ENCODE measurements at places on chromosomes 6 and 20.

GRCh38 chr6:150822932-150823331 lies 42.6 kb upstream of the MTHFD1L start:
- no peak for DNase-seq

GRCh38 chr6:4970739-4971395 lies 33.0 kb downstream of the RPP40 start:
- DNase-seq: no peak

GRCh38 chr6:160379466-160379865 lies 31.3 kb downstream of the SLC22A3 start:
- no peak for DNase-seq

DNA sequence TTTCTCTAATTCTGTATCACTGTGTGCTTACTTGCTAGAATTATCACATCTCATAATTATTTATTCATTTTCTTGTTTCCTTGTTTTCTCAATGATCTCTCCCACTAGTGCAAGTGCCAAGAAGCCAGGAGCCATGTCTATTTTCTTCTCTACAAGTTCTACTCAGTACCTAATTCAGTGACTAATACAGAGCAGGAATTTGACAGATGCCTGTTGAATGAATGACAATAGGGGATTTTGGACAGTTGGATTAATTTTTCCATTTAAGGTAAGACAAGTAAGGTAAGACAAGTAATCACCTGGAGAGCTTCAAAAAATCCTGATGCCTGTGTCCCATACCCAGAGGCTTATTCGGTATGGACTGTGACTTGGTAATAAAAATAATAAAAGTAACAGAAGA lies 81.0 kb downstream of the EDN1 start:
- DNase-seq: no peak

DNA sequence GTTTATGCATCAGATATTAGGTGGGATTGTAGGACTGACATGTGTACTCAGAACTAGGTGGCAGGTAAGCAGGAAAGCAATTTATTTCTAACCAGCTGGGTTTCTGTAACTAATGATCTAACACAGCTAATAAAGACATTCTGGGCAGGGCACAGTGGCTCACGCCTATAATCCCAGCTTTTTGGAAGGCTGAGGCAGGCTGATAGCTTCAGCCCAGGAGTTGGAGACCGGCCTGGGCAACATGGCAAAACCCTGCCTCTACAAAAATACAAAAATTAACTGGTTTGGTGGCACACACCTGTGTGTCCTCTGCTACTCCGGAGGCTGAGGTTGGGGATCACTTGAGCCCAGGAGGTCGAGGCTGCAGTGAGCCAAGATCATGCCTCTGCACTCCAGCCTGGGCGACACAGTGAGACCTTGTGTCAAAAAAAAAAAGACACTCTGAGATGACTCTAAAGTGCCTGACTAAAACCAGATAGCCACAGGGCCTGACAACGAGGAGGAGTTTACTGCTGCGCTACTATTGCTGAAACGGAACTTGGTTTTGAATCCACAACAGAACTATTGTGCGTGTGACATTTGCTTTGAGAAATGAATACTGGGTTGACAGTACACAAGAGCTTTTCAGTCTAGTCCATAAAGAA lies 29.2 kb upstream of the CEP85L start:
- DNase-seq: no peak

- DNase-seq: no peak
These were observed 63.0 kb downstream of the LAMP5 start for GRCh38 chr20:9577397-9577796.

DNA sequence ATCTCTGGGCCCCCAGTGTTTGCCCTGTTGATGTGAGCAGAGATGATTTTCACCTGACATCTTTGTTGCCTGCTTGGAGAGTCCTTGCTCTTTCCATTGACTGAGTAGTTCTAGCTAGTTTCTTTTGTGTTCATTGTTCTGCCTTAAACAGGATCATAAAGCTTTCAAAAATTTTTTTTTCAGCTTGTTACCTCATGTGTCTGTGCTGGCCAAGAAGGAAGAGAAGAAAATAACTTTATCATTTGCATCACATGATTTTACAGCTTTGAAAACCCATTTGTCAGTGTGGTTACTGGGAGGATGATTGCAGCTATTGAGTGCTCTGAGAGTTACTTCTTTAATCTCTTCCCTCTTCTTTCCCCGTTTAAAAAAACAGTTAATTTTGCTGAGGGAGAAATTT lies 16.0 kb downstream of the FOXO3 start:
- DNase-seq: no peak

DNA sequence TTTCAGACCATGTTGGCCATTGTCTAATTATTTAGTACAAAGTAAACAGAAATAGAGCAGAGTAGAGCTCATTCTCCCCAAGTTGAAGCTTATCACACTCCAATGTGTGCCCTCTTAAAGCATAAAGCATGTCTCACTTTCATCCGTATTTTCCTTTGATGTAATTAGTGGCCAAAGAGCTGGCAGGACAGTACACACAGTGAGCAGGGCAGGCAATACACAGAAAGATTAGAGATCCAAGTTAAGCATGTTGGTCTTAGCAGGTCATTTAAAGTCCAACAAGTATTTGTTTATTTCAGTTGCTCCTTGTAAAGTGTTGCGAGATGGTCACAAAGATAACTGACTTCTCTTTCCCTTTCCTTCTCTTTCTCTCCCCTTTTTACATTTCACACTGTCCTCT lies 47.2 kb downstream of the RFX6 start:
- no peak for DNase-seq

GRCh38 chr6:113104541-113104940 lies 752.6 kb upstream of the MARCKS start:
- no peak for DNase-seq

GRCh38 chr20:16539280-16540021 lies 33.8 kb downstream of the KIF16B start:
- DNase-seq: no peak

DNA sequence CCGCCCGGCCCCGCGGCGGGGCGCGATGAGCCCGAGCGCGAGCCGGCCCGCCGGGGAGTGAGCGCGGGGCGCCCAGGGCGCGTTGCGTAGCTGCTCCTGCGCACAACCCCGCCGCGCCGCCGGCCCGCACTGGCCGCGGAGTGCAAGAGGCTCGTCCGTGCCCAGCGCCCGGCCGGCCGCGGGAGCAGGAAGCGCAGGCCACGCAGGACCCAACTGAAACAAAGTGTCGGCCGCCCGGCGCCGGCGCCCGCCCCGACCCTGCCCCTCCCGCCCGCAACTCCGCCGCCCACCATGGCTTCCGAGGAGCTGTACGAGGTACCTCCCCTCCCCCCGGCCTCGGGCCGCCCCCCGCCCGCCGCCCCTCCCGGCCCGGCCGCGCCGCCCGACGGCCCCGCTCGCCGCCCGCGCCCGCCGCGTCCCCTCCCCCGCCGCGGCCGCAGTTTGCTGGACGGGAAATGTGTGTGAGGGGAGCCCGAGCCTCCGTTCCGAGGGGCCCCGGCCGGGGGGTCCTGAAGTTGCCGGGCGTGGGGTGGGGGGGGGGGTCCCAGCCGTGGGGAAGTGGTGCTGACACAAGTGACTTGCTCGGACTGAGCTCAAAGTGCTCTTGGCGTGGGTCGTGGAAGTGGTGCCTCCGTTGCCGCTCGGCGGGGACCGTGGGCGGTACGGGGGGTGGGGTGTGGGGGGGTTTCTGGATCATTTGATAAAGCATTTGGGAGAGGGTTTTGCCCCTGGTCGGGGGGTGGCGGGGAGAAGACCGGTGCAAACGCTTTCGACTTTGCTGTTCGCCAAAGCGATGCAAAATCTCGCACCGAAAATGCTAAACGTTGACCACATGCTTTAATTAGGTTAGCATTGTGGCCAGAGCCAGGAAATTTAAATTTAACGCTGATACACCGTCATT lies 539 bp downstream of the CDYL start:
- DNase-seq: peak; percentile 84

GRCh38 chr6:101986476-101986875 lies 593.0 kb downstream of the GRIK2 start:
- DNase-seq: no peak

DNA sequence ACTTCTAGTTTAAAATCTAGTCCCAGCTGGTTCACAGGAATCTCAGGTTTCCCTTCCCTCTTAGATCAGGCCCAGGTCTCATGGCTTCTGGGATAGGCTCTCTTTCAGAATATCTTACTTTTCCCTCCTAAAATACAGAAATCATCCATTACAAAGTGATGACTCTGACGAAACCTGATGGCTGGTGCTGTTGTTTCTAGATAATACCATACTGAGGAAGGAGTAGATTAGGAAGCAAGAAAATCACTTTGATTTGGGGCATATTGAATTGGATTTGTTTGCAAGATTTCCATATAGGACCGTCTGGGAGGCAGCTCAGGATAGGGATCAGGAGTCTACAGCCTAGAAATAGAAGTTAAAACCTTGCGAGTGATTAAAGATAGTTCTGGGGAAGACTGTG lies 3.6 kb downstream of the ZKSCAN3 start:
- no peak for DNase-seq

DNA sequence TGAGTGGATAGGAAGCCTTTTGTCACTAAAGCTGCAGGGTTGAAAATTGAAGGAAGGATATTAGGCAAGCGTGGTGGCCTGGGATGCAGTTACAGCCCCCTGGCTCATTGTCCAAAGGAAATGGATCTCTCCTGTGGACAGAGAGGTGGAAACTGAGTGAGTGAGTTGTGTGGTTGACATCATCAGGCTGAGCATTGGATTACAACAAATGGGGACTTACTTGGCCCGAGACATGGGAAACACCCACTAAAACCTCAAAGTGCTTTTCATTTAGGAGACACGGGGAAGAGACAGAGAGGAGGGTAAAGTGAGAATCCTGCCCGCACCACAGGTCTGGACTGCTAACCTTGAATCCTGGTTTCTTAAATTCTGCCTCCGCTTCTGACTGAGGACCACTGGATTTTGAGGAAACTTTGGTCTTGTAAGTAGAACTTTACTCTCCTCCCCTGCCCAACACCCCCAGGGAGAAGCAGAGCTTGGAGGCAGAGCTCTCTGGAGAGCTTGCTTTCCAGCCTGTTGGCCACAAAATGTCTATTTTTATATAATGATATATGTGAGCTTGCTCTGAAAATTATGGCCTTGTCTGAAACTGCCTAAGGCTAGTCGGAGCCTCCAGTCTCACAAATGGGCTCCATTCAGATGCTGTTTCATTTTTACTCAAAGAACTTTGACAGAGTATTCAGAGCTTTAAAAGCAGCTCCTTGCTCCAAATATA lies at the start of gene PKIG:
TSS of gene PKIG (plus strand) at position 269 of the 715 bp plus-strand sequence. CDS start 31,978 bp downstream, outside the sequence.
- no peak for DNase-seq

DNA sequence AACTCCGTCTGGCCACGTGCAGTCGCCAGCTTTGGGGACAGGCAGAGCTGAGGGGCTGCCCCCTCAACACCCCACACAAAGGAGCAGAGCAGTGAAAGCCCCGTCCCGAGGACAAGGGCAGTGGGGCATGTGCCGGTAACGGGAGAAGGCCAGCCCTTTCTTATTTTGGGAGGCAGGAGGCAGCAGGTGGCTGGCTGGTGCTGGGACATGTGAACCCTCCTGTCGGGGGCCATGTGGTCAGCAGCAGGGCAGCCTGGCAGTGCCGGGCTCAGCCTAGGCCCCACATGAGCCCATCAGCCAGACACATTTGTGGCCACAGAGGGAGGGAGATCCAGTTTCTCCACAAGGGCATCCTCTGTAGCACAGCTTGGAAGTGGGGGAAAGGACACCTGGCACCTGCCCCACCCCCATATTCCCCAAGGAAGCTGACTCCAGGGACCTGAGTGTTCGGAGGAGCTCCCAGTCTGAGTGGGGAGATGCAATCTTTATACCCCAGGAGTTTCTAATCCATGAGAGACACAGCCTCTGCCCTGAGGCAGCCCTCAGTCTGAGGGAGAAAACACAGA lies 137.6 kb downstream of the MRPL14 start:
- DNase-seq: no peak

DNA sequence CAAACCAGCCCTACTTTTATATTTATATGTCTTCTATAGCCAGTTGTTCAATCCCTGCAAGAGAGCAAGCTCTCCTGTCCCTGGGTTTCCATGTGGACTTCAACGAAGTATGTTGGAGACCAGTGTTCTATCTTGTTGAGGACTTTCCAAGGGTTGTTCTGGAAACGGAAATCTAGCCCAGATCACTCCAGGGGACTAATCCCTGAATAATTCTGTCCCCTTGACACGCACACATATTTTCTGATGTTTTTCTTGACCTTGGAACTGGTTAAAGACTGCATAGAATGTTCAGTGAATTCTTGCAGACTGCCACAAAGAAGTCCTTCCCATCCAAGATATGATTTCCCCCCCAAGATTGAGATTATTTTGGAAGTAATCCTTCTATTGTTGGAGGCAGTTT lies 9.5 kb upstream of the MYLK2 start:
- DNase-seq: no peak

GRCh38 chr6:7747016-7747415 lies 21.1 kb downstream of the BMP6 start:
- DNase-seq: no peak

DNA sequence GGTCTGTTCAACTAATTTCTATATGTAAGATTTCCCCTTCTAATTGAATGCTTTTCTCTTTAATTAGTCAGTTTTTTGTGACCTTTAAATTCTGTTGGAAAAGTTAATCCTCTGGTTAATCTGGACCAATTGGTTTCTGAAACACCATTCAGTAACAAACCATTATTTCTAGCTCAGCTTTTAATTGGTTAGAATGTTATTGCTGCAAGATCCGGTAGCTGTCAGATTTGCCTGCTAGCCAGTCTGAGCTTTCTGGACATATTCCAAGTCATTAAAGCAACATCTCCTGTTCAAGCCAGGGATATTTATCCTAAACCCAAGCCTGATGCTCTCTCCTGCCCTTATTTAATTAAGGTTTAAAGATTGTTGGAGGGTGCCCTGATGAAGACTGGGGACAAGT lies 55.1 kb upstream of the FBXL4 start:
- DNase-seq: no peak

- no peak for DNase-seq
These were observed 54.8 kb upstream of the CCDC167 start for GRCh38 chr6:37554480-37554819.

DNA sequence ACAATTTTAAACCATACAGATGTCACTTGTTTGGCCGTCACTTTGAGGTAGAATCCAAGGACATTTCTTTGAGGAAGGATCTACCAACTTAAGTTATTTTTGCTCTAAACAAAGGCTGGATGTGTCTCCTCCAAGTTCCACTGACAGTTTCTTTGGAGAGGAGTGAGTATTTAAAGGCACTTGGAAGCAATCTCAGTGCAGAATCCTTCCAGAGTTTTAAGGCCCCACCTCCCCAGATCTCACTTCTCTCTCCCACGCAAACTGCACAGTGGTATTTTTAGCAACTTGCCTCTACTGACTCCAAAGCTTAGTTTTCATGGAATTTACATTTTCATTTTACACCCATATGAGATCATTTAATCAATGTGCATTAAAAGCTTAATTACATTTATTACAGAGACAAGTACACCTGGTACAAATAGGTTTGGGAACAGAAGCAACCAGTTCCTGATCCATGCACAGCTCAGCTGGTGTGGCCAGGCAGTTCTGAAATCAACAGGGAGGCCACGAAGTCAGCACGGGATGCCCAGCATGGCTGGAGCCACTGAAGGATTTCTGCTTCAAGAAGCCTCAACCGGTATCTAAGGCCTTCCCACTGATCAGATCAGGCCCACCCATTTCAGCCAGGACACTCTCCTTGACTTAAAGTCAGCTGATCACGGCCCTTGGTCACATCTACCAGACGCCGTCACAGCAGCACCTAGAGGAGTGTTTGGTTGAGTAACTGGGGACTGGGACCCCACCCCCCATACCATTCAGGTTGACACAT lies 109.8 kb downstream of the SYCP2 start:
- DNase-seq: no peak

GRCh38 chr20:58927490-58928061 lies 53.5 kb upstream of the NELFCD start:
- no peak for DNase-seq

GRCh38 chr6:119879731-119880130 lies 530.2 kb upstream of the MAN1A1 start:
- DNase-seq: no peak
